Inflammatory macrophage (primary cell): ENCODE measurements at places on chromosomes 1 and 21.

- no peak for DNase-seq
These were observed 59.3 kb downstream of the RNF220 start for GRCh38 chr1:44464361-44464760.

- no peak for DNase-seq
These were observed 392.3 kb upstream of the ADAMTS5 start for GRCh38 chr21:27359141-27359540.

- DNase-seq: no peak
These were observed 4.6 kb downstream of the TARBP1 start for GRCh38 chr1:234474375-234474774.

DNA sequence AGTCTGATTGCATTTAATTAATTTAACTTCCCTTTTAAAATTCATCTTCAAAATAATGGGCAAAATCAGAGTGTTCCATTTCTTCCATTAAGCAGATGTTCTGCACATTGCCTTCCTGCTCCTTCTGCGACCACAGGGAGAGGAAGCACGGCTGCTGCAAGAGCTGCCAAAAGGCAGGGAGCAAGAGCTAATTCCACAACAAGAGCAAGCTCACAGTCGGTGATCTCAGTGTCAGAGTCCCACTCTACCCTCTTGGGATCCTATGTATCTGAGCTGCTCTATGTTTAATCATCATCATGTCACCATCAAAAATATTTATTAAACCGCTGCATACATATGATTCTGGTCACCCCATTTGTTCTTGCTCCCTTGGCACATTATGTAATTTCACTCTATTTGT, 255.3 kb upstream of the CAMK1G start:
- no peak for DNase-seq

- DNase-seq: no peak
These were observed 7.2 kb downstream of the SETD4 start for GRCh38 chr21:36052860-36053714.
